Lung microvascular endothelial cell (primary cell): ENCODE measurements at places on chromosomes 7 and 10. TPM values are rescaled to one million over a fixed set of nuclear protein-coding genes. Genes with fewer than 3 reads are reported as not detected.

DNA sequence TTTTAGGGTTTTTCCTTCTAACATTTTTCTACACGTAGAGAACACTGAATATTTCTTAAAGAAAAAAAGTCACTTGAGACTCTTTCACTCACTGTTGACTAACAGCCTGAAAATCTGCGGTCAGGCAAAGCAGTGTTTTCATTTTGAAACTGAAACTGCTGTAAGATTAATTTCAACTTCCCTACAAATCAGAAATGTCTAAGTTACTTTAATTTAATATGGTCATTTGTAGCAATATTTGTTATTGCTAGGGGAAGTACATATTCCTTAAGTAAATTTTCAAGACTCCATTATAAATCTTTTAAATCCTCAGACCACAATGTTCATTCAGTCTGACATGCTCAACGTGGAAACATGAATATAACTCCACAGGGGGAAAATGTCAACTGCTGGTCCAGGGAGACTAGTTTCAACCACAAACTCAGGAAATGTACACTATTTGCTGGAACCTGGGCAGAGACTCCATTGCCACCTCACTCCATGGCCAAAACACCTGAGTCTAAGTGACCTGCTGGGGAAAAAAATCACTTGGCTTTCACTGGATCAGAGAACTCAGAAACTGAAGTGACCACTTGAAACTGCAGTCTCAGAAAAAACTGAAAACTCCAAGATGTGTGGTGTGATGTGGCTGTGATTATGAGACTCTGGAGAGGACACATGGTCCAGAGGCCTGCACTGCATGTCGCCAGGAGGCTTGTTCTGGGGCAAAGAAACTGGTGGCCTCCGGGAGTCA is 161.2 kb downstream of the TAX1BP1 start:
- DNase-seq, result peak; percentile 63

GRCh38 chr7:73888959-73889358 is 28.0 kb downstream of the TMEM270 start:
- peak; percentile 61 for DNase-seq

The SPDYE3 gene
- not detected in 2 replicates for total RNA-seq

The TNS3 gene
- total RNA-seq, result 6.8 and 10.3 TPM in 2 replicates
